Esophagus mucosa (tissue), 1 donor: ENCODE measurements at places on chromosomes 4 and X.

DNA sequence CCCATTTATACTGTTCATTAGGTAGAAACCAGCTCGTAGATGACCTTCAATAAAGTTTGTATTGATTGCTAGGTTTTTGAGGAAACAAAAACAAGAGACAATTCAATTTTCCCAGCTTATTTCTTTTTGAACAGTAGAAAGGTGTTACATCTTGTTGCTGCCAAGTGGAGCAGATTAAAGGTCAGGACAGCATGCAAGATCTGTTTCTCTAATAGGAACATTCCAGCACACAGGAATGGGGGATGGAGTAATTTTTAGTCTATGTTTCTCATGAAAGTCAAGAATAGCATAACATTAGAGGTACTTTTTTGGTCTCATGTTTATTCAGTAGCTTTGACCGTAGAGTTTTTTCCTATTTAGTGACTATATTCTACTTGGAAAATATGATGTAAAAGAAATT, 132.4 kb downstream of the IL1RAPL1 start:
- ATAC-seq: no peak

DNA sequence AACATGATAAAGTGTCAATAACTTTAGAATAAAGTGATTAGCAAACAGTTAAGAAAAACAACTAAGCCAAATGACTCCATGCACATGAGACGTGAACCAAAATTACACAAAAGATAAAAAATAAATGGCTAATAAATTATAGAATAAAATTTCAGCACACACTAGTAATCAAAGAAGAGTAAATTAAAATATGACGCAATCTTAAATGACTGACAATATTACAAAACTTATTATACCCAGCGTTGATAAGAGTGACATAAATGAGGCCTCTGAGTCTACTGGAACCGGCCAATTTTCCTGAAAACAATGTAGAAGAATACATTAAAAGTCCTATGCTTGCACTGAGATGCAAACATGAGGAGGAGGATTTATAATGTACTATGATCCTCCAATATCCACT, 187.4 kb downstream of the DHX15 start:
- no peak for ATAC-seq

DNA sequence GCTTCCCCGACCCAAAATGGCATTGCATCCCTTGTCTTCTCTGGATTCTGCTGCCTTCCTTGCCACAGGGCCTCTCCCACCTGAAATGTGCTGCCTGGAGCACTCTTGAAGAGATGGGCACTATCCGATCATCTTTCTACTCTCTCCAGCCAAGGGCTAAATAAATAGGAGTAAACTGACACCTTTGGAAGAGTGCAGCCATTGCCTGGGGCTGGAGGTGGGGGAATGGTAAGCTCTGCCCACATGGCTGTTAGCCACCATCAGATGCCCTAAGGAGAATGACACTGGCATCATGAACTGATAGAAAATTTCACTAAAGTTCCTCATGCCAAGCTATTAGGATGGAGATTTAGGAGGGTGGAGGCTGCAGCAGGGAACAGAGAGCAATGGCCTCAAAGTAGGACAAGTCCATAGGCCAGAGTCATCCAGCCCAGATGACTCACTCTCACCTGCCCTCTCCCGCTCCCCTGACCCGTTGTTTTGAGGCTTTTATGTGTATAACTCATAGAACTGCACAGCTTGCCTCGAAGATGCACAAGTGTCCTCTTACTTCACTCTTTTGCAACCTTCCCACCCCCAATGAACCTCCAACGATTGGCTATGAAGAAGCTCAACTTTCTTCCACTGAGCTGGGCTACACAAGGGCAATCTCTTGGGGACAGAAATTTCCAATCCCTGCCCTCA, 822 bp upstream of the PFKFB1 start:
- no peak for ATAC-seq

DNA sequence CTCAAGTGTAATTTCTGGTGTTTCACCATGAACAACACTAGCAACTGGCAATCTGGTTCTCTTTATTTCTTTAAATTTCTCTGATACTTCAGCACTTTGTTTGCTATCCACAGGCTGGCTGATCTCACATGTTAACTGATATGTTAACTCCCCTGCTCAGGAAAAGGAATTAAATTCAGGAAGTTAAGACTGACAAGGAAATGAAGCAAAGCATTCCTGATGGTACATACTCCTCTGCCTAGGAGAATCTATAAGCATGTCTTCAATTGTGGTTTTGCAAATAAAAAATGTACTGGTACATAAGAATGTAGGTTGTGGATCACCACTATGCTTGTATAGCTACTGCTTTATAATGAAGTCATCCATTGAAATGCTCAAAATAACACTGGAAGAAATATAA, 1119.2 kb upstream of the INTU start:
- ATAC-seq: no peak

DNA sequence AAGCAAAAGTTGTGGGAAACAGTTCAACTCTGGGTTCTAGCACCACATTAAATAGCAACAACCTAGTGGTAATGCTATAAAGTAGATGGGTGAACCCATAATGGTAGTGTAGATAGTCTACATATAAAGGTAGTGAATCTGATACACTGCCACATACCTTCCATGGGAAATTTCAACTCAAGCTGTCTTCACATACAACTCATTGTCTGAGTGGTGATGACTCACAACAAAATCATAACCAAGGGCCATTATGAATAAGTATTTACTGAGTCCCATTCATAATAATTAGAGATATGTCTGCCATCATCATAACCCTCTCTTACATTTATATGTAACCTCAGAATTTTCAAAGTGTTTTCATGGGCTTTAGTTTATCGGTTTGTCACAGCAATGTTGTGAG, 34.8 kb downstream of the EGF start:
- peak; percentile 74 for ATAC-seq

DNA sequence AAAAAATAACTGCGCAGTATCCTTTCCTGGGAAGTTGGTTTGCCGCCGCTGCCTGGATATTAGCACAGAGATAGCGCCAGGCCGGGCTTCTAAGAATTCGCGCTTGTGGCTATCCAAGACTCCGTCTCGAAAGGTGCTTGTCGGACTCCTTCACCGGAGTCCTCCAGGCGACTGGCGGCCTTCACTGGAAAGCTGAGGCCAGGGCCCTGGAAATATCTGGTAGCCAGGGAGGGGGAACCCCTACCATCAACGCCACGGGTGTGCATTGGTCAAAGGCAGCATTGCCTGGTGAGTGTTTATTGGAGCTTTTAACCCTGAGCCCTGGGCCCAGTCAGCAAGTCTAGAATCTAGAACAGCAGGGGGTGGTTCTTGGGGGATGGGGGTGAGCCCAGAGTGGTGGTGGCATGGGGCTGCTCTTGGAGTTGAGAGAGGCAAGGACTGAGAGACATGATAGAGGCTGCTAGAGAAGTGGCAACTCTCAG, 577 bp upstream of the PIM2 start:
- peak; percentile 1 for ATAC-seq

DNA sequence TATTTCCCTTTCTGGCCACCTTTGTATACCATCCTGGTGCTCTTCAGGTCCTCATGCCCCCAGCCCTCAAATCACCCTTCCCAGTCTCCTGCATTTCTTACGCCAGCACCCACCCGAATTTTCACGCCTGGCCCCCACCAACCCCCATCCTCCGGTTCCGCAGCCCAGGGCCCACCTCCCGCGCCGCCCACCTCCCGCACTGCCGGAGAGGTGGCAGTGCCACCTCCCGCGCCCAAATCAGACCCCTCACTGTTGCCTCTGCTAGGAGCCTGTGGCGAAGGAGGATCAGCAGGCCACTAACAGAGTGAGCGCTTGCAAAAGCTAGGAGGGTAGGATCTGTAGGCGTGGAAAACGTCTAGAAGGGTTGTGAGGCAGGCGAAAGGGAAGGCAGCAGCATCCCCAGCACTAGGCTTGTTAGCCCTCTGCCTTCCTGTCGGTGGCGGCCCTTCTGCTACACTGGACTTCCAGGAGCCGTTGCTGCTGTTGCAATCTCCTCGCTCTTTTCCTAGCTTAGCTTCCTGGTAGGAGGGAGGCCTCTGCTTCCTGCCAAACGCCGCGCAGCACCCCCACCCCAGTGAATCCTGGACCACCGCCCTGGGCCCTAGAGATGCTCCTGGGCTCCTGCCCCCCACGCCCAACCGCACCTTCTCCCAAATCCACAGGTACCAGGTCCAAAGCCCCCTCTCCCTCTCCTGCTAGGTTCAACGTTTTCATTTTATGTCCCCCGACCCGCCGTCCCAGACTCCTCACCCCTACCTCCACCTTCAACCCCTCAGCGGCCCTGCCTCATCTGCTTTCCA, 51.0 kb downstream of the SPIN2B start:
- no peak for ATAC-seq

DNA sequence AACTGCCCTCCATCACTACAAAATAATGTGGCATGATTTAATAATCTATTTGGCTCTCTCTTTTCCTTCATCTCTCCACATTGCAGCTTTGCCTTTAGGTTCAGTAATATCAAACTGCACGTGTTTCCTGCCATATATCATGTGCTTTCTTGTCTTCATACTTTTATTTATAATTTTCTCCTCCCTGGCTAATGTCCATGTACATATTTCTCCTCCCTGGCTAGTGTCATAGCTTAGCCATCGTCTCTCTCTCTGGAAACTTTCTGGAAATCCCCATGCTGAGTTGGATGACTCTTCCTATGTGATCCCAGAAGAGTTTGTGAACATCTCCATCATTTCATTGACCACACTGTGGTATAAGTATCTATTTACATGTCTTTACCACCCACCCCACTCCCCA, 21.3 kb upstream of the PDGFC start:
- ATAC-seq: no peak

DNA sequence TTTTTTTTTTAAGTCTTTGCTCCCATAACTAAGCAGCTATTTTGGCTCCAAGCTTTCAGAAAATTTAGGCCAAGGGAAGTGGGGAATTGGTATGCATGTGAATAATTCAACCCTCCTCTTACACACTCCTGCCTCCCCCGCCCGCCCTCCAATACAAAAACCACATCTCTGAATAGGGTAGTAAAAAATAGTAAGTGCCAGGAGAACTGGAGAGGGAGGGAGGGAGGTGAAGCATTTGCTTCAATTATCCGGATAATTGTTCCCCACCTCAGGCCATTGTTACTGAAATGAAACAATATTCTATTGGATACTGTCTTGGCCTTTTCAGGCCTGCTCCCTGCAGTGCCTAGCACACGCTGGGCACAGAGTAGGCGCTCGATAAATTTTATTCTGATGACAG, 5.5 kb upstream of the GSX2 start:
- ATAC-seq: no peak

DNA sequence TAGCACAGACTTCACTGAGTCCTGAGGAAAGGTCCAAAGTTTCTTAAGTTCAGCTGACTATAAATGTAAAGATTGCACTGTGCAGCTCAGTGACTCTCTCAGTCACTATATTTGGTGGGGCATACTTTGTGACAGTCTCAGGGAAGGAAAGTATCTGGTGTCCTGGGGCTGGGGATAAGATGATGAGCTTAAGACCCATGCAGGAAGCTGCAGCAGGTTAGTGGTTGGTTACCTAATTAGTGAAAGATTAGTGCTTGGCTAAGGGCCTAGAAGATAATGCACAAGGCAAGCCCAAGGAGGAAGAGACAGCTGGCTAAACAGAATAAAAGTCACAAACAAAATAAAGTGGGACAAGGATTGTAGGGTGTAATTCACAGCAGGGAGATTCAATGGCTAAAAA, 25.4 kb upstream of the SLITRK4 start:
- no peak for ATAC-seq

DNA sequence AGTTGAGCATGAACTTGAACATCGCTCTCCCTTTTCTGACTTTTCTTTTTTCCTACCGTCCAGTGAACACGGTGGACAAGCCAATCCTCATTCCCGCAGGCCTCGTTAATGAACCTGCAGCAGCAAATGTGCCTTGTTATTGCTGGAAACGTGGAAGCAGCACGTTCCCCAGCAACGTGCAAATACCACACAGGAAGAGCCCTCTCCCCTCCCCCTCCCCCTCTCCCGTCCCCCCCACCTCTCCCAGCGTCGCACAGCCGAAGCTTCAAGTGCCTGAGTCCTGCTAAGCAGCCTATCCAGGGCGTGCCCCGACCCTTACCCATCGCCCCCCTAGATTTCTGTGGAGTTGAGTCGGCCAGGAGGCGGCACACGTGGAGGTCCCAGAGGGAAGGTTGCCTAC, 219.9 kb downstream of the BCOR start:
- ATAC-seq: no peak

DNA sequence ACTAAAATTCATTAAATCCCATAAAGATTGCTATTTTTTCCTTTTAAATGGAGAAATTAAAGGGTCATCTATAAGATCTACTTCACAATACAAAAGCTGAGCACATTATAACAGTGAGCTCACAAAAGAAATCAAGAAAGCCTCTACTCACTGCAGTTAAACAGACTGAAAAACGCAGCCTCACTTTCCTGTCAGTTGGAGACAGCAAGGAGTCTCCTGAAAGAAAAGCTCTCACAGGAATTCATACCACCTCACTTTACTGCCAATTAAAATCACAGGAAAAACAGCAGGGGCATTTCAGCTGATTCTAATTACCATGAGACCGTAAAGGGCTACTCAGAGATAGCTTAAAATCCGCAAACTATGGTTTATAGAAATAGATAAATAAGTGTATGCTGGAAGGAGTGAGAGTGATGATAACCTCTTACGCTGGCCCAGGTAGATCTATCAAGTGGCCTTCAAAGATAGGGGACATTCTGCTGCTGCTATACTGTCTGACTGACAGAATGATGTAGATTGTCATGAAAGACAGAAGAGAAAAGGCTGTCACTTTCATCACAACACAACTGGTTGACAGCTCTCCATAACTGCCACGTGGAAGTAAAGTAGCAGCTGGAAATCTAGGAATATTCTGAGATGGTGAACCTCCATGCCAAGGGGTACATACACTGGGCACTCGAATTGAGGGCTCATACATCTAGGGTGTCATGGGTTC, 1333.7 kb upstream of the DIAPH2 start:
- no peak for ATAC-seq

DNA sequence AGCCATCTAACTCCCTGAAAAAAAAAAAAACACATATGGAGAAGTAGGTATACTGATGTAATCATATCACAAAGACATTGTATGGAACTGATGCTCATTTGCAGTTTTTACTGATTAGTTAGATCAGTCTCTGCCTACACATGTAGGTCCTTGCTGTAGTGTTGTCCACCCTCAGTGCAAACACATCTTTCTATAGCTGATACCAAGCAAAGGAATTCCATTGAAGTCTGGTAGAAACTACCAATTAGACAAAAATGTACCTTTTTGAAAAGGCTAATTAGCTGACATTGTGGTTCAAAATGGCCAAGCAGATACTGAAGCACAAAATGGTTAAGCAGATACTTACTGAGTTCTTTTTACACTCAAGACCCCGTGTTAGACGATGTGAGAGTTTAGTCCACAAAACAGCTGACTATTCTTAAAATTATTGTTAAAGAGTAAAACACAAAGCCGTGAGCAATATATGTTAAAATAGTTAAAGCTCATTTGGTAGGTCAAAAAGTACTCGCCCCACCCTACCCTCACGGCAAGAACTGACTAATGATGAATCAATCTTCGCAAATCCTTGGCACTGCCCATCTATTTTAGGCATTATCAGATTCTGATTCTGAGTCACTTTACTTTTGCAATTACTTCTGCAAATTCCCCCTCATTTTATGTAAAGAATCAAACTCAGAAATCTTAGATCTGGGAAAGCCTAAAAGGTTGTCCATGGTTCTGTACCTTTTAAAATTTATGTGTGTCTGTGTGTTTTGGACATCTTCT, 40.4 kb downstream of the COL4A6 start:
- ATAC-seq: peak; percentile 68

GRCh38 chr4:168408620-168409019, 71.7 kb downstream of the DDX60L start:
- ATAC-seq: peak; percentile 32
